ENCODE measurements at places on chromosomes 1 and 21.
A peak's percentile ranks its signal among the peaks of the same experiment; 100 is the strongest.

DNA sequence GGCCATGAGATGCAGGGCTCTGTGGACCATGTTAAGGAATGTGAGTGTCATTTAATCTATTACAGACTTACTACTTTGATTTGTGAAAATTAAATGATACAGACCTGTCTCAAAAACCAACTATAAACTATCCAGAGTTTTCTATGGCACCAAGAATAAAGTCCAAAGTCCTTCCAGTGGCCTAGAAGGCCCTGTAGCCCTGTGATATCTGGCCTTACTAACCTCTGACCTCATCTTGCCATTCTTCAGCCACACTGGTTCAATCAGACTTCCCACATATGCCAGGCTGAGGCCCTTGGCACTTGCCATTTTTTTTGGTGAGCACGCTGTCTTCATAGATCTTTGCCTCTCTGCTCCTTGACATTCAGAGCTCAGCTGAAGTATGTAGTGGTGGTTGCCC is 7.7 kb downstream of the NTPCR start:
- DNase-seq = no peak

- no peak for DNase-seq
Observed at GRCh38 chr1:26349188-26349876, 4.6 kb downstream of the CRYBG2 start.

- DNase-seq = no peak
Observed at GRCh38 chr1:70005386-70006034, 199.9 kb downstream of the LRRC40 start.

DNA sequence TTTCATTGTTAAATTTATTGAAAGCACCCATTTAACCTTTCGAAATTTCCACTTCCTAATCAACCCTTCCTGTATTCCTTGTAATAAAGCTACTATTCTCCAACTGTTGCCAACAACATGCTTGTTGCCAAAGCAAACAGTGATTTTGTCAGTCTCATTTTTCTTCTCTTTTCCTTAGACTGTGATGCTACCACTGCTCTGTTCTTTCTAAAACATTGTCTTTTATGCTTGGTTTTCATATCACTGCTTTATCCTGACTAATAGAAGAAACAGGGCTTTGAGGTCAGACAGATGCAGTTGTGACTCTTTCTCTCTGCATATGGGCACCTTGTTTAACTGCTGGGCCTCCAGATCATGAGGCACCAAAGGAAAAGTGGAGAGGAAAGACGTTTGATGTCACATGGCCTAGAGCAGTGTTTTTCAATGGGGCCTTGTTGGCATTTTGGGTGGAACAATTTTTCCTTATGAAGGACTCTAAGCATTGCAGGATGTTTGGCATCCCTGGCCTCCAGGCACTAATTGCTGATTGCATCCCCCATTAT is 56.1 kb downstream of the HMCN1 start:
- DNase-seq = no peak

DNA sequence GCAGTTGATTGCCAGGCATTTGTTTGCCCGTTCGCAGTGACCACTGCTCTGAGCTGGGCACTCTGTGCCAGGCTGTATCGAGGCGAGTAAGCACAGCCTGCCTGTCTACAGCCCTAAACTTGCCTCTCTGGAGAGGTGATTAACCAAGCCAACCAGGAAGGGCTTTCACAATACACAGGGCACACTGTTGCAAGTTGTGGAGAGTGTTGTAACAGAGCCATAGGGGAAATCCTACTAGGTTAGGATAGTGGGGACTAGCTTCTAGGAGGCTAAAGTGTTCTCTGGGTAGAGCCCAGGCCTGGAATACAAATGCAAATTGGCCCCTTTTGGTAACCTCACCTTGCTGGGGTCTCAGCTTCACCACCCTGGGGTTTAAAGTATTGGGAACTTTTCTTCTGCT is 23.8 kb downstream of the PRDM2 start:
- peak; percentile 85 for DNase-seq

DNA sequence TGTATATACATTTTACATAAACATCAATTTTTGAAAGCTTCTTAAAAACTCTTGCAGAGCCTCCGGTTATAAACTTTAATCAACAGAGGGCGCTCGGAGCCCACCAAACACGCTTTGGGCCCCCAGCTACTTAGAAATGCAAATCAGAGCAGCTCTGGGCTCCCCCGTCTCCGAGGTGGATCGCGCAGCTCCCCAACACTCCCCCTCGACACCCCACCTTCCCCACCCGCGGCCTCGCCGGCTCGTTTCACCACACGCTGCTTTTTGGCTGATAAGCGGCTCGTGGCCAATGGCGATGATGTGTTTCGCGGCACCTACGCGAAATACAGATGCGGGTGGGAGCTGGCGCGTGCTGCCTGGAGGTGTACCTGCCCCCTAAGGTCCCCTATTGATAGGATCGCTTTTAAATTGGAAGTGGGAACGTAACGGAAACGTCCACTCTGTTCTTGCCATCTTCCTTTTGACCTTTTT is 1.7 kb upstream of the KIF26B start:
- DNase-seq = peak; percentile 65

- no peak for DNase-seq
Observed at GRCh38 chr1:31714442-31715086, 10.7 kb upstream of the COL16A1 start.

- no peak for DNase-seq
Observed at GRCh38 chr1:109767637-109768334, 4.1 kb upstream of the EPS8L3 start.

DNA sequence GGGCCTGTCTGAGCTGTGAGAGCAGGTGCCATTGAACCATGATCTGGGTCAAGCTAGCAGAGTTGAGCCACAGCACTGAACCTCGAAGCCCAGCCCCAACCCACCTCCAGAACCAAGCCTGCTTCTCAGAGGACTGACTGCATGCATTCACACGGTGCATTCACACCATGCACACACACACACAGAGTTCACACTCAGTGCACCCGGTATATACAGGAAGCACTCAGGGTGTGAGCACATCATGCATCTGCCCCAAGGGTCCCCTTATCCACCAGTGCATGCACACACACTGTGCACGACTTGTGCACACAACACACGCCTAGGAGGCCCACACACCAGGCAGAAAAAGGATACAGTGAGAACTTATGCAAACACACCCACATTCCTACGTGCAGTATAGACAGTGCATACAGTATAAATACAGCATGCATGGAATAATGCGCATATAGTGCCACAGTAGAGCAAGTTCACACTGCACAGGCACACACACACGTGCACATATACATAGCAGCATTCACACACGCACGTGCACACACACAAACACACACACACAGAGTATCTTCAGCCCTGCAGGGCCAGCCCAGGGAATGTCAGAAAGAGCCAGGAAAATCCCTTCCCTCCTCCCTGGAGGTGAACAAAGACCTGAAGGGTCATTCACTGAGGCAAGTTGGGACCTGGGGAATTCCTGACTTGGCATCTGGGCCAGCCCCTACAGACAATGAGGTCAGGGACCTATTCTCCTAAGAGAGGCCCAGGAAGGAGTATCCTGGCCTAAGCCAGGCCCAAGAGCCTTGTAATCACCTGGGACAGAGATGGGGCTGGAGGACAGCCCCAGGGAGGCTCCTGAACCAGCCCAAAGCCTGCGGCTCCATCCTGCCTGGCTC is 42.1 kb downstream of the CAMK2N1 start:
- DNase-seq = no peak

GRCh38 chr1:18668750-18669404 is 38.2 kb downstream of the PAX7 start:
- no peak for DNase-seq

- DNase-seq = no peak
Observed at GRCh38 chr21:26977746-26978145, 10.9 kb upstream of the ADAMTS5 start.

- no peak for DNase-seq
Observed at GRCh38 chr1:46558141-46558963, 6.9 kb upstream of the KNCN start.

GRCh38 chr1:23029337-23029736 is 10.1 kb downstream of the KDM1A start:
- peak; percentile 40 for DNase-seq

GRCh38 chr1:84253891-84254290 is 47.6 kb upstream of the SAMD13 start:
- DNase-seq = no peak

- DNase-seq = peak; percentile 94
Observed at GRCh38 chr1:59290193-59290949, 6.5 kb upstream of the FGGY start.

GRCh38 chr21:44370027-44370735 is 16.8 kb downstream of the TRPM2 start:
- DNase-seq = peak; percentile 36

DNA sequence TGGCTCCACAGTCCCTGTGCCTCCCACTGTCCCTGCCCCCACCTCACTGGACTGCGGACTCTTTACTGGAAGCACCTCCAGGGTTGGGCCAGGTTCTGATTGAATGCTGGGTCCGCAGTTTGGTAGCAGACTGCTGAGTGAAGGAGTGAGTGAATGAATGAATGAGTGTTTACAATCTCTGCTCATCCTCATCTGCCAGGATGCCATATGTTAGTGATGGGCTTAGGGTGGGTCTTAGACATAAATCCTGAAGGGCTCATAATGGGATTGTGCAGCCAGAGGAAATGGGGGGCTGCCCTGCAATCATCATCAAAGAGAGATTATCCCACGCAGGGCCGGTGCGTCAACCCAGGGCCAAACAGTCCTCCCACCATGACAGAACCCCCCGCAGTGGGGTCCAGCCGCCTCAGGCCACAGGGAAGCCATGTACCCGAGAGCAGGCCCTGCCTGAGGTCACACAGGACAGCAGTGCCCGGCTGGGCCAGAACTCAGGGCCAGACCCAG is 26.1 kb downstream of the SLC1A7 start:
- no peak for DNase-seq

- peak; percentile 56 for DNase-seq
Observed at GRCh38 chr1:207205614-207206061, 101.6 kb downstream of the C4BPA start.

DNA sequence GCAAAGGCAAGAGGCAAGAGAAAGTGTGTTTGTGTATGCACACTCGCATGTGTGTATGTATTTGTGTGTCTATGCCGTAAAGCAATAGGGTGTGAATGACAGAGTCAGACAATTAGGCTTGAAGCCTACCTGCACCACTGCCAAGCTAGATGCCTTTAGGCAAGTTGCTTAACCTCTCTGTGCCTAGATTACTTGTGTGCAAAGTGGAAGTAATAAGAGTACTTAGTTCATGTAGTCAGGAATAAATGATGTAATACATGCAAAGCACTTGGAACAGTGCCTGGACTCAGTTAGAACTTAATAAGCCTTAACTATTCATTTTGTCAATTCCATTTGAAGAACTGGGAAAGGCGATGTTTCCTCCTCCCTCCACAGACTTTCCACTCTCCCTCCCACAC is 31.7 kb downstream of the LAMB3 start:
- peak; percentile 27 for DNase-seq

GRCh38 chr1:29673669-29674626 is 437.6 kb downstream of the PTPRU start:
- DNase-seq = no peak

- no peak for DNase-seq
Observed at GRCh38 chr21:46203203-46203600, 18.9 kb upstream of the SPATC1L start.
